ENCODE measurements at places on chromosomes 4 and X.

DNA sequence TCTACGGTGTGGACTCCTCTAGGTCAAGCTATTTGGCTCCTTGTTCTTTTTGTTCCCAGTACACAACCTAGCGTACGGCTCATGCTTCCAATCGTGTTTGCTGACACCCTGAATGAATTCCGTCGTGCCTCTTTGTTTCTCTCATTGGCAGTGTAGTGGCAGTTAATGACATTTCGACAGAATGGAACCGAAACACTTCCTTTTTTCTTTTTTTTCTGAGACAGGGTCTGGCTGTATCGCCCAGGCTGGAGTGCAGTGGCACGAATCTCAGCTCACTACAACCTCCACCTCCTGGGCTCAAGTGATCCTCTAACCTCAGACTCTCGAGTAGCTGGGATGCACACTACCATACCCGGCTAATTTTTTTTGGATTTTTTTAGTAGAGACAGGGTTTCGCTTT is 113.3 kb upstream of the ATP6AP2 start:
- no peak for DNase-seq

- DNase-seq: peak; percentile 45
Observed at GRCh38 chrX:147912093-147912801, 528 bp downstream of the FMR1 start.

DNA sequence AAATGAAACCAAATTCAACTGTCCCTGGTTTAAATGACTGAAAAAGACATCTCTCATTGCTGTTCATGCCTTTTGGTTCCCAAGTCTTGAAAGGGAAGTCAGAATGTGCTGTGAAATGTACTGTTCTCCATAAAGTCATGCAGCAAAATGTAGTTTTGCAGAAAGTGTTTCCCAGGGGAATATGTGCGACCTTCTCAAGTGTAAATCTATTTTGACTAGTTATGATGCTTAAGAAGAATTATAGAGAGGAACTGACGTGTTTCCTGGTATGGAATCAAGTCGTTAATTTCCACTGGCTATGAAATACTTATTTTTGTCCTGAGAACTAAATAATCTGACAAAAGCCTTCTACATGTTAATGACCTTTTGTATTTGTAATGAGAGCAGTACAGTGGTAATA is 223.1 kb downstream of the CLCN4 start:
- DNase-seq: no peak

- no peak for DNase-seq
Observed at GRCh38 chr4:2961811-2962441, 1.3 kb downstream of the NOP14 start.

DNA sequence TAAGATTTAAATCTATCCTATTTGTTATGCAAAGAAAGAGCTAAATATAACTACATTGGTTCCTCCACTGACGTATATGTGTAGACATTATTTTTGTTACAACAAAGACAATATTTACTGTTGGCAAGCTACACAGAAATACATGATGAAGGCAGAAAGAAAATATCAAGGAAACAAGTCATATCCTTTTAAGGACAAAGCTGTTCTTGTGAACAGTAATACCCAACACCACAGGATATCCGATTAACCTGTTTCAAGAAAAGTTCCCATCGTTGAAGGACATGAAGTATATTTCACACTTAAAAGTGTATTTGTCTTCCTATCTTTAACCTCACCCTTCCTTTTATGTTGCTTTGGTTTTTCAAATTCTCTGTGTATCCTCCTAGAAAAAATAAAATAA is 235.8 kb upstream of the AADAT start:
- no peak for DNase-seq

GRCh38 chrX:15761564-15762191 is 23.6 kb downstream of the CA5B start:
- DNase-seq: no peak

- no peak for DNase-seq
Observed at GRCh38 chrX:41301438-41301824, 32.5 kb upstream of the DDX3X start.

DNA sequence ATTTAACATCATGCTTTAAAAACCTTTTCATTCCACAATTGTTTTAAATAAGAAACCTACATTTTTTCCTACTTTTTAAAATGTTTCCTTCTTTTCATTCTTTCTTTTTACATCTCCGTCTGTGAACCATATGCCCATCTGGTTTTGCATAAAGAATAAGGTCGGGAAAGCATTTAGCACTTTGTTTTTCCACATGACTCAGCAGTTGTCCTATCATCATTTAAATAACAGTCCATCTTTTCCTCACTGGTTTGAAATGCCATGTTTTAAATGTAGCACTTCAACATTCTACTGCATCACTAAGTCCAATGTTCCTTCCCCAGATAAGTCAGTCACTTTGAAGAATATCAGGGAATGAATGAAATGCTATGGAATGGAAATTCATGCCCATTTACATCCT is 128.4 kb downstream of the SH3RF1 start:
- DNase-seq: no peak

- no peak for DNase-seq
Observed at GRCh38 chrX:68646421-68646820, 1.0 kb upstream of the STARD8 start.

- DNase-seq: no peak
Observed at GRCh38 chr4:80138551-80139538, 58.5 kb upstream of the PRDM8 start.

GRCh38 chr4:141395246-141395830 is 174.6 kb downstream of the ZNF330 start:
- no peak for DNase-seq

DNA sequence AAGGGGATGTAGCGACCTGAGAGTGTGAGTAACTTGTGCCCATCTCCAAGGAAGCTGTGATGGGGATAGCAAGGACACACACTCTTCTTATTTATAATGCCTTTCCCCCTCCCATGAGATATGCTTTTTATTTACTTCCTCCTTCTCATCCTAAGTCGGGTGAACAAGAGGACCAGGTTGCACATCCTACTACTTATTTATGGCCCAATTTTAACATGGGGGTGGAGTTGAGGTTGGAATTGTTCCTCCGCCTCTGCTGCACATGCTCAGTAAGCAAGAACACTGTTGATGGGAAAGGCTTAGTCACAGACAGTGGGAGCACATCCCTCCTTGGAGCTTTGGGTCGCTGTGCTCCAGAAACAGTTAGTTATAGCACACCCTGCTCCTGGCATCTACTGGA is 15.2 kb upstream of the TLR8 start:
- no peak for DNase-seq

GRCh38 chrX:48937054-48937907 is 18.5 kb upstream of the PIM2 start:
- DNase-seq: peak; percentile 12

- DNase-seq: no peak
Observed at GRCh38 chr4:38500433-38500832, 163.6 kb upstream of the KLF3 start.

- no peak for DNase-seq
Observed at GRCh38 chr4:75545526-75545925, 10.3 kb upstream of the ODAPH start.

- no peak for DNase-seq
Observed at GRCh38 chrX:78527263-78527662, 131.9 kb downstream of the RTL3 start.
